ENCODE measurements at places on chromosomes 16 and 17. TPM values are rescaled to one million over a fixed set of nuclear protein-coding genes. Genes with fewer than 3 reads are reported as not detected.

The OR1A1 gene
- total RNA-seq, result not detected

The SRRM2 gene
- total RNA-seq, result 21.4 TPM

The TCAP gene
- 0.53 TPM for total RNA-seq

The THRA gene
- 15.9 TPM for total RNA-seq

The TMEM95 gene
- total RNA-seq, result not detected

The SLC35G6 gene
- not detected for total RNA-seq

The CDH1 gene
- total RNA-seq, result 6.0 TPM

The ARHGDIG gene
- 3.5 TPM for total RNA-seq

The DNAH2 gene
- total RNA-seq, result not detected

The CDH5 gene
- not detected for total RNA-seq

The IL34 gene
- 0.71 TPM for total RNA-seq

The ASB16 gene
- not detected for total RNA-seq

GRCh38 chr16:86571530-86571915, 4.9 kb downstream of the FOXC2 start:
- DNase-seq, result no peak

DNA sequence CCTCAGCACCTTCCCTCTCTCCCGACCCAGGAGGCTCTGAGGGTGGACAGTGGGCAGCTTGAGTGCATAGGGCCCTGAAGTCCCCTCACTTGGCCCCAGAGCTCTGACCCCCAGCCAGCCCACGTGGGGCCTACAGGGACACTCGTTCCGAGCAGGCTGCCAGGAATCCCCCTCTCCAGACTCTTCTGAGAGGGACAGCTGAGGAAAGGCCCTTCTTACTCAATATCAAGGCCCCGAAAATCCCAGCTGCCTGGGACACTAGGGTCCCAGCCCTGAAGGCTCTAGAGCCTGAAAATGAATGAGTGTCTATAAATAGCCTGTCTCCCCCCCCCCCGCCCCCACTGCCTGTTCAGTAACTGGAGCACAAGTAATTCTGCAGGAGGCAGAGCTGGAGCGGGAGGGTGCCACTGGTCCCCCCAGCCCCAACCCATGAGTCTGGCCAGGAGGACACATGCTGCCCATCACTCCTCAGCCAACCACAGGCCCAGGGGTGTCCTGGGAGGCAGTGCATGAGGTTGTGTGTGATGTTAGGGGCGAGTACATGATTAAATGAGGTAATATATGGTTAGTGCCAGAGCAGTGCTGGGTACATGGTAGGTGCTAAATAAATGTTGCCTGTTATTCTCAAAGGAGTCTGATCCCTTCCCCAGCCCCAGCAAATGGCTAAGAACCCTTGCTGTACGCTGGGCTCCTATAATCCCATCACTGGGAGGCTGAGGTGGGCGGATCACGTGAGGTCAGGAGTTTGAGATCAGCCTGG, 11.6 kb downstream of the ADAM11 start:
- DNase-seq, result no peak

- no peak for DNase-seq
Observed at GRCh38 chr16:10868104-10868595, 8.9 kb upstream of the CIITA start.

- DNase-seq, result no peak
Observed at GRCh38 chr17:75909812-75910274, 5.2 kb upstream of the MRPL38 start.

DNA sequence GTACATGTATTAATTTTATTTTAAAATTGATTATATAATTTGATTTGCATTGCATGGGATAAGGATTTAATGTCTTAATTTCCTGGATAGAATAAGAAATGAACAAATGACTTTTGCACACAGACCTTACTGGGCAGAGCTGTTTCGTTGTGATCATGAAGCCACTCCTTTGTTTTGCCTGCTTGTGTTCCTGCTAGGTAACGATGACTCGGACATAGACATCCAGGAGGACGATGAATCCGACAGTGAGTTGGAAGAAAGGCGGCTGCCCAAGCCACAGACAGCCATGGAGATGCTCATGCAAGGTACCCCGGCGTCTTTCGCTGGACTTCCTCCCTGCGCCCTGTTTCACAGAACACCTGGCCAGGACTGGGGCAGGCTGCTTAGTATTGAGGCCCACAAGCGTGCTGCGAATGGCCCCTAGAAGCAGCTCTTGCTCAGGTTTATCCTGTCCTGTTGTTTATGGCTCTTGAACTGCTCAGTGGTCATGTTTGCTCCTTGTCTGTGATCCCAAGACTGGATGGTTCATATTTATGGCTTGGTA, 29.6 kb downstream of the CLUAP1 start:
- no peak for DNase-seq

GRCh38 chr17:79042421-79043190, 18.6 kb downstream of the C1QTNF1 start:
- peak; percentile 91 for DNase-seq

GRCh38 chr16:84485255-84486010, 19.0 kb downstream of the MEAK7 start:
- no peak for DNase-seq

DNA sequence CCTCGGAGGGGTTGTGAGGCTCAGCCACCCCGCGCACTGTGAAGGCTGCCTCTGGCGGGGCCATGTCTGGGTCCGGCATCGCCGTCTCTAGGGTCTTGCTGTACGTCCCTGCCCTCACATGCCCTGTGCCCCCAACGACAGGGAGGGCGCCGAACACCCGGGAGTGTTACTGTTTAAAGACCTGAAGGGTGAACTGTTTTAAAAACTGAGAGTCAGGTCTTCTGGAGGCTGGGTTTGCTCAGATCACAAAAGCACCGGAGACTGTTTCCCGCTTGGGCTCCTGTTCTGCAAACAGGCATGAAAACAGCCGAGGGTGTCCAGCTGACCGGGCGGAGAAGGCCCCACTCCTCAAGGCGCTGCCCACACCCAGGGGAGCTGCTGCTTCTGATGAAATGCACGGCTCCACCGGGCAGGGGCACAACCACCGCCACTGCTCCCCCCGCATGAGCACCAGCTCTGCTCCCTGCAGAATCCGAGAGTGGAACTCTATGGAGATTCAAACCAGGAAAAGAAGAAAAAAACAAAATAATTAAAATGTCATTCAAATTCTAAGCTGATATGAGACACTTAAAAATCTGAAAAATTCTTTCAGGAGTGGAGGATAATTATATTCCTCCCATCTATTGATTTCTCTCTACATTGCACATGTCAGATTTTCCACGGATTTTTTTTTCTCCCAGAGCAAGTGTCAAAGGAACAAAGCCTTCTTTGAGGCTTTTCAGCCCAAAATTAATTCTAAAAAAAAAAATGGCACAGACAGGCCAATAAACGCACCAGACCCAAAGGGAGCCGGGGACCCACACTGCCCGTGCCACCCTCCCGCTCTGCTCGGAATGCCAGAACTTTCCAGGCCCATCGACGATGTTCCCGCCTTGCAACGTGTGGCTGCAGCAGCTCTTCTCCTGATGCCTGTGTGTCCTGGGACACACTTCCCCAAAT, 74.3 kb downstream of the LMF1 start:
- DNase-seq, result no peak

DNA sequence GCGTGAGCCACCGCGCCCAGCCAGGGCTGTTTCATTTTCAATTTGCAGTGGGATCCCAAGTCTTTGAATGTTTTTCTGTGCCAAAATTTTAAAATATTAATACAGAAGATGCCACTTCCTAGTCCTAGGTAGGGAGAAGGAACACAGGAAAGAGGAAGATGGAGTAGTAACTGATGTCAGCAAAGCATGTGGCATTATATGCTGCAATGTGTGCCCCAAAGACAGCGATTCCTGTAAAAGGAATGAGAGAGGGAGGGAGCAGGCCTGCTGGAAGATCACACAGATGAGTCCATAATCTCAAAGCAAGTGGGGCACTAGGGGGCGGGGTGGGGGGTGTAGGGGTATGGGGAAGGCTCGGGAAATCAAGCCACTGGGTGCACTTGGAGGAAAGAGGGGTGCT, 23.4 kb upstream of the SSTR2 start:
- DNase-seq, result no peak

DNA sequence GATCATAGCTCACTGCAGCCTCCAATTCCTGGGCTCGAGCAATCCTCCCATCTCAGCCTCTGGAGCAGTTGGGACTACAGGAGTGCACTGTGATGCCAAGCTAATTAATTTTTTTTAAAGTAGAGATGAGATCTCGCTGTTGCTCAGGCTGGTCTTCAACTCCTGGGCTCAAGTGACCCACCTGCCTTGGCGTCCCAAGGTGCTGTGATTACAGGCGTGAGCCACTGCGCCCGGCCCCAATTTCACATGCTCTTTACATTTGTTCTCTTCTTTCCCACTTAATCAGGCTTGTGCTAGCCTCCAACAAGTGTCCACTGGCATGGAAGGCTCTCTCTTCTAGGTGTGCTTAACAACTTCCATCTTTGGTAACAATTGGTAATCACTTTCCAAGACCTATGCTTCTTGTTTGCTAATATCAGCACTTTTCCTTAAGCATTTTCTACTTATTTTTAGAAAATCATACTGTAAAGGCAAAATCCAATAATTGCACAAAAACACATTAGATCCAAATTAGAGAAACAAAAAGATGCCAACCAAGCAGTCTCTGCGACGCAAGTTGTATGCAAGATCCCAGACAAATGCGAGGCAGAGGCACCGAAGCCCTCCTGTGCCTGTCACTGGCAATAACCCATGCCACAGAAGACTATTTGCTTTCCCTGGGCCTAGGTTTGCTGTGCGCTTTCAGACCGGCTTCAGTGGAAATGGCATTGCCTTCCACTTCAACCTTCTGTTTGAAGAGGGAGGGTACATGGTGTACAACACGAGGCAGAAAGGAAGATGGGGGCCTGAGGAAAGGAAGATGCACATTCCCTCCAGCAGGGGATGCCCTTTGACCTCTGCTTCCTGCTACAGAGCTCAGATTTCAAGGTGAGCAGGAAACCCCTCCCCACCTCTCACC, 52.6 kb downstream of the NOS2 start:
- DNase-seq, result peak; percentile 5

DNA sequence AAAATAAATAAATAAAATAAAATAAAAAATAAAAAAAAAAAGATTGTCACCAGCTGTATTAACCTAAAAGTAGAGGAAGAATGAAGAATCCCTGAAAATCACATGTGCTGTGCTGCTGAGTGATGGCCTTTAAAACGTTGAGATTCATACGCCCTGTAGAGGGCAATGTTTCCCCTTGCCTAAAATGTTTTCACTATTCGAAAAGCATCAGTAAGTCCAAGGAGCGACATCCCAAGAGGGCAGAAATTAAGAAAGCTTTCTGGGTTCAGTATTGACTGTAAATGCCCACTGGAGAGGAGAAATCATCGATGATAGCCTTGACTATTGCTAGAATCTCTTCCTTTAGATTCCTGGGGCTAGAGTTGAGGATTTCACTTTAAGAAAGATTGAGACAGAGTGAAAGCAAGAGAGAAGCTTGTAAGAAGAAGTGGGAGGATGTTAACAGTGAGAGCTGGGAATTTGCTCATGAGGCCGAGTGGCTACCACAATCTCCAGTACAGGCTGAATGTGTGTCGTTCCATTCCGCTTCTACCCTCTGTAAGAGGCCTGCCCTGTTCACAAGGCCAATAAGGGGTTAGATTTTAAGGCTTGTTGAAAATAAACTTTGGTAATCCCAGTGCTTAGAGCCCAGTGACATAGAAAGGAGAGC, 170.8 kb upstream of the FAM20A start:
- DNase-seq, result peak; percentile 95

GRCh38 chr17:17033466-17033865, 8.8 kb upstream of the MPRIP start:
- DNase-seq, result no peak

DNA sequence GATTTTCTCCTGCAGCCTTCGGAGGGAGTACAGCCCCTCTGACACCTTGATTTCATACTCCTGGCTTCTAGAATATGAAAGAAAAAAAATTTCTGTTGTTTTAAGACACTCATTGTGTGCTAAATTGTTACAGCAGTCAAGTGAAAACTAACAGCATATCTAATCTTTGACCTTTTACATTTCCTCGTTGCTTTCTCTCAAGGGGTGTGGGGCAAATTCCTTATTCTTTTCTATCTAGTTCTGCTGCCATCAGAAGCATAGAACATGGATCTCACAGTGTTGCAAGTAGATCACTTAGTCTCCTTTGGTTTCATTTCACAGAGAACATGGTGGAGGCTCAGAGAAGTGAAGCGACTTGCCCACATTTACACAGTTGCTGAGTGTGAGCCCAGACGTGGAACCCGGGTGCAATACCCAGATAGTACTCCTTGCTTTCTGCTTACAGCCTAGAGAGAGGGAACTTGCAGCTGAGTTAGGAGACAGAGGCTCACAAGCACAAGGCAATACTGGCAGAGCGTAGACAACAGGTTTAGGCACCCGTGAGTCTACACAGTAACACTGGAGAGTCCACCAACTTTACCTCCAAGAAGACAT, 28.7 kb upstream of the MMD start:
- no peak for DNase-seq

GRCh38 chr17:51398128-51398525, 137.8 kb downstream of the UTP18 start:
- DNase-seq, result no peak

- no peak for DNase-seq
Observed at GRCh38 chr17:32174889-32175288, 32.6 kb downstream of the RHOT1 start.

- no peak for DNase-seq
Observed at GRCh38 chr16:14278749-14279148, 207.6 kb downstream of the MRTFB start.

GRCh38 chr17:80257716-80258213, 2.9 kb upstream of the RNF213 start:
- DNase-seq, result no peak

GRCh38 chr17:40345994-40346764, 18.4 kb downstream of the GJD3 start:
- peak; percentile 54 for DNase-seq

DNA sequence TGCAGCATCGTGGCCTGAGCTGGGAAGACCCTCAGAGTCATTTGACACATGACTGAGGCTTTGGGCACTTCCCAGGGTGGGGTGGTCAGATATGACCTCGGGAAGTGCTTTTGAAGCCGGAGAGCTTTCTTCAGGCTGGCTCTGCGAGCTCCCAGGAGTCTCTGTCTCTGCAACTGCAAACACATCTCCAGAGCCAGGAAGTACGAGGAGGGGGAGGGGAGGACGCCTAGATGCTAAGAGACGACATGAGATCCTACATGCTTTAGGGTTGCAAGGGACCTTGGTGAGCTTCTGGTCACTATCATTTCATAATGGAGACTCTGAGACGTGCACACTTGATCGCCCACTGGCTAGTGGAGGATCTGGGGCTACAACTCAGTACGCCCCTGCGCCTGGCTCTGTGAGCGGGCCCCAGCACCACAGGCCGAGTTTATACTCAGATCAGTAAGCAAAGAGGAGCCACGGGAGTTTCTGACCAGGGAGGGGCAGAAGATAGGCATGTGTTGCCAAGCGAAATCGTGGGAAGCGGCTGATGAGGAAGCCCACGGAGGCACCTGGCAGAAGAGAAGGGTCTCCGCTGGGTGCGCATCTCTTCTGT, 527 bp upstream of the MGAT5B start:
- no peak for DNase-seq

GRCh38 chr17:65662196-65662595, 100.7 kb upstream of the AXIN2 start:
- DNase-seq, result no peak

- DNase-seq, result no peak
Observed at GRCh38 chr16:67163164-67163998, 1.2 kb upstream of the HSF4 start.

DNA sequence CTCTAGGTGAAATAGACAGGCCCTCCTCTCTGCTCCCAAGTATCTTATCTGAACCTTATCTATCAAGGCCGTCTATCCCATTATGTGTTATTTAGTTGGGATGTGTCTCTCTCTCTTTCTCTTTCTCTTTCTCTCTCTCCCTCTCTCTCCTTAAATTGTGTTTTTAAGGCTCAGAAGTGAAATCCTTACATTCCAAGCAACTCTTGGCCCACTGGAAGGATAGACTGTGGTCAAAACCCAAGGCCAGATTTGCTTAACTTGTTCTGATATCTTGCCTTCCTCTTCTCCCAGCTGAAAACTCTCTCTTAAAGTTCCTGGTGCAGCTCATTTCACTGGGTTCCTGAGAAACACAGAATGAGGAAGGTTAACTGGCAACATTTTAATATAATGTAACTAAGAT, 14.7 kb downstream of the CDRT4 start:
- no peak for DNase-seq

Measured in SK-MEL-5 (cell line).